ENCODE measurements at places on chromosomes 5 and 9. TPM values are rescaled to one million over a fixed set of nuclear protein-coding genes. Genes with fewer than 3 reads are reported as not detected.

DNA sequence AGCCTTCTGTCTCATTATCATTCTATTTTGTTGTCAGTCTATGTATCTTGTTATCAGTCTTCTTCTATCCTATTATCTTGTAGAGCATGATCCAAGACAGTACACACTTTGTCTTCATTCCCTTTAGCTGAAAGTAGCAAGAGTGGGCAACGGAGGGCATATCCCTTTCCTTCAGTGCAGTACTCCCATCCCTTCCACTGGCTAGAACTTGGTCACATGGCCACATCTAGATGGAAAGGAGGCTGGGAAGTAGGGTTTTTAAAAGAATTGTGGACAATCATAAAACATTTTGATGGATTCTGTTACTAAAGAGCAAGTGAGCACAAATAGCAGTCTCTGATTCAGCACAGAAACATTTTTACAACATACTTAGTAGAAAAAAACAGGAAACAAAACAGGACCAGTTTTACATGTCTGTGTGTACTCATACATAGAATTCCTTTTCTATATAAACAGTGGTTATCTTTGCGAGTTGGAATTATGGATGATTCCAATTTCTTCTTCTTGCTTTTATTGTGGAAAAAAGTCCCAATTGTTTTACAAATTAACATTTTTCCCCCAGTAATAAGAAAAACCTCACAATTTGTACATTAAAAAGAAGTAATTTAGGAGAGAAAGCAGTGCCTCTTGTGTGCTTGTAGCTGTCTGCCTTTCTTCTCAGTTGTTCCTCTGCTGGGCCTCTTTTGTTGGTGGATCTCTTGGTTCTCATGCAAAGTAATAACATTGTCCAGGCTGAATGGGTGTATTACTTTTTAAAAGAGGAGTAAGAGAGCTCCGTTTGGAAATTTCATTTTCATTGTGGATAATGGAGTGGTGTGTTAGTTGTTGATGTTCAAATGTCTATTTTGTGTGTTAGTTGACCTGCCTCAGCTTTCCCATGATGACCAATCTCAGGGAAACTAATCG, 410.9 kb upstream of the TRPC7 start:
- peak; percentile 31 for DNase-seq
- H3K36me3 ChIP-seq, result no peaks in the 10 kb centered on the region
- no peak overlapping the region for H3K4me3 ChIP-seq

DNA sequence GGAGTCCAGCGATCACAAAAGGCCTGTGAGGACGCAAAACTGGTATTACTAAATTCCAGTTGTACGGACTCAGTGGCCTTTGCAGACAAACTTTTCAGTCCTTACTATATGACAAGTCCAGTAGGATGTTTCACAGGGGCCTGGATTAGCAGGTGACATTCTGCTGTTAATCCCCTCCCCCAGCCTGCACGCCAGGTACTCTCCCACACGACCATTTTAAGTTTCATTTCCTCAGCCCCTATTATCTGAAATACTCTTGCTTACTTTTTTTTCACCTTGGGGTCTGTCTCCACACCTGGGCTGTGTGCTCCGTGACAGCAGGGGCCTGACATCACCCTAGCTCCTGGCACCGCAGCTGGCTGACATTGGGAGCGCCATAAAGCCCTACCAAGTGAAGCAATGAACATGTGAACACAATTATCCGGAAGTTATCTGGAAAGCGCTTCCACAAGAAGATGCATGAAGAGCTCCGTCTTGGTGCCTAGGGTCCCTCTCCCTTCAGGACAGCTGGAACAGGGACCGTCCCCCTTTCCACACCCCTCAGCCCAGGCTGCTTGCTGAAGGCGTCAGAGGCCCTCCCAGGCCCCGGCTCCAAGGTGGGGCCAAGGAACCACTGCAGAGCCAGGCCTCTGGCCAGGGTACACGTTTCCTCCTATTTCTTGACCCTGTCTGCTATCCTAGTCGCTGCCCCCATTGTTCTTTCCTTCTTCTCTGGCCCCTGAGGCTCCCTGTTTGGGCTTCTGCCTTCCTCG, 39.7 kb upstream of the ZNF622 start:
- H3K36me3 ChIP-seq, result no peaks in the 10 kb centered on the region
- H3K4me3 ChIP-seq, result no peak overlapping the region
- no peaks in the 10 kb centered on the region for H3K4me1 ChIP-seq
- no peak overlapping the region for H3K27ac ChIP-seq

DNA sequence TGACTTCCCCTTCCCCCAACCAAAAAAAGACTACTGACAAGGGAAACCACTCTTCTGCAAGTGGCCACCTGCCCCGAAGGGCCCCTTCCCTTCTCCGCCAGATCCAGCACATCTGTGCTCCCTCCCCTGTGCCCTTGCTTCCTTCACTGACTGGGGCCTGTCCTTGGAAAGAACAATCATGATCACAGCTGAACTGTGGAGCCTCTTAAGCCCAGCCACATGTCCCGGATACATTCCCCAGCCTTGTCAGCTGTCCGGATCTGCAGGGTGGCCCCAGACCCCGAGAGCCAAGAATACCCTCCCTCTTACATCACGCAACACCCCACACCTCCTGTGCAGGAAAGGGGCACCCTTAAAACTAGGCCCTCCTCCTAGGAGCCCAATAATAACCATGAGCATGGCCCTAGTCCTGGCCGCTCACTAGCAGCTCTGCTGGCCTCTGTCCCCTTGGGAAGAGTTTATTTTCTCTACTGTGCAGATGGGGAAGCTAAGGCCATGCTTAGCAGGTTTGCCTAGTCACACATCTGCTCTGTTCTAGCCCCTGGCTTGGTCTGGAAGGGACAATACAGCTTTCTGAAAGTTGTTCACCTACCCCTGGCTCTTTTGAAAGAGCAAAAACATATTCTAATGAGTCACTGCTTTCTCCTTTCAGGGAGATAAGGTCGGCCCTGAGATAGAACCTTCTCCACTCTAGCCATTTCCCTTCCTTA, 3.8 kb downstream of the SPRY4 start:
- peak; percentile 40 for DNase-seq
- peak overlapping the region; percentile 72 for H3K27ac ChIP-seq
- H3K4me1 ChIP-seq, result peaks cover 21% of the 10 kb centered on the region
- H3K36me3 ChIP-seq, result no peaks in the 10 kb centered on the region
- H3K4me3 ChIP-seq, result peak overlapping the region; percentile 74

DNA sequence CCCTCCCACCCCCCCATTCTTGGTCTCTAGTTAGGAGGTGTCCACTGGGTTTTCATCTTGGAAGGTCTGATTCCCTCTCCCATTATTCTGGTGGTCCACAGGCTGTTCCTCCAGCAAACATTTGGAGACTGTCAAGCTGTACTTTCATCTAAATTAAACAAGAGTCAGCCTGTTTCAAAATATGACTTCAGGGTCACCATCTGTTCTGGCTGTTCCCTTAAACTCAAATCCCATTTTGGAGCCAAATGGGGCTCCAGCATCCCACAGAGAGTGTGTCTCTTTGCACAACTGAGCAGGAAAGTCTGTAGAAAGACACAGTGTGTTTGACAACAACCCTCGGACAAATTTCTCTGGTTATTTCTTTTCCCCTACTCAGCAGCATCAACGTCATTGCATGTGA, 20.5 kb downstream of the COL15A1 start:
- no peak overlapping the region for H3K4me3 ChIP-seq
- no peaks in the 10 kb centered on the region for H3K36me3 ChIP-seq
- H3K4me1 ChIP-seq, result peaks cover 24% of the 10 kb centered on the region
- H3K27me3 ChIP-seq, result no peaks in the 10 kb centered on the region
- H3K27ac ChIP-seq, result no peak overlapping the region

- H3K27me3 ChIP-seq, result peaks cover 2% of the 10 kb centered on the region
- no peaks in the 10 kb centered on the region for H3K4me1 ChIP-seq
- no peak for DNase-seq
Observed at GRCh38 chr5:56705217-56705616, 110.1 kb upstream of the MAP3K1 start.

DNA sequence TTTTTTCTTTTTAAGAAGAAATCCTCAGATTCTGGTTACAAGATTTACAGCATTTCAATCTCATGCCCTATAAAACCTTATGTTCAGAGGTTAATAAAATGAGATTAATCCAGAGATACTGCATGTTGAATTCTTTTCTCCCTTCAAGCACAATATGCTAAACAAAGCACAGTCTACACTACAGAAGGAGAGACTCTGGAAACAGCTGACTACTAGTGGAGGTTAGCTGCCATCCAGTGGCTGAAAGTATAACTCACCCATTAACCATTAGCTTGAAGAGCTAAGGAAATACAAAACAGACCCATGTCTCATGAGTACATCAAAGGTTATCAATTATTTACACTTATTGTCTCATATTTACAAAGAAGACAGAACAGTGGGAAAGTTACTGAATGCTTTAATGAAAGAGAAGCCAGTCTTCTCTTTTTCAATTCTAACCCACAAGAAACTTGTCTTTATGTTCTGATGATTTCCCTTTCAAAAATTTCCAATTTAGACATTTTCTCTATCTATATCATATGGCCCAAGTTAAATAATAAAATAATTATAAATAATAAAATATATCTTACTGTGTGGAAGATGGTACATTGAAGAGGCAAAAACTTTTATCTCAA, 12.7 kb upstream of the DNAH5 start:
- H3K36me3 ChIP-seq, result no peaks in the 10 kb centered on the region
- no peak overlapping the region for H3K27ac ChIP-seq
- no peaks in the 10 kb centered on the region for H3K4me1 ChIP-seq
- no peaks in the 10 kb centered on the region for H3K27me3 ChIP-seq

DNA sequence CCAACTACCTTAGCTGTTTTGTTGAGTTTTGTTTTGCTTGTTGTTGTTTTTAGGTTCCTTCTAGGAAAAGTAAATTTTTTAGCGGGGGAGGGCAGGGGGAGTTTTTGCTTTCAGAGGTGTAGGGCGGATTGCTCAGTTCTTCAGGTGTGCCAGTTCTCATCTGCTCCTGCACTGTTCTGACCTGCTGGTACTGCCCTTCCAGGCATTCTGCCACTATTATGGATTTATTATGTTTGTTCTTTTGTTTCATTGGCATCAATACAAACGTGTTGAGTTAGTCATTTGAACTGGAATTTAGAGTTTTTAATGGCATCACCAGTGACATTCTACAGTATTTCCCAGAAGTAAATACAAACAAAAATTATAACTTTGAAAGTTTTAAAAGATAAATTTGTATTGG, 26.0 kb downstream of the ERCC6L2 start:
- H3K27me3 ChIP-seq, result no peaks in the 10 kb centered on the region
- no peak for DNase-seq
- H3K27ac ChIP-seq, result no peak overlapping the region
- H3K4me1 ChIP-seq, result no peaks in the 10 kb centered on the region
- H3K4me3 ChIP-seq, result no peak overlapping the region

DNA sequence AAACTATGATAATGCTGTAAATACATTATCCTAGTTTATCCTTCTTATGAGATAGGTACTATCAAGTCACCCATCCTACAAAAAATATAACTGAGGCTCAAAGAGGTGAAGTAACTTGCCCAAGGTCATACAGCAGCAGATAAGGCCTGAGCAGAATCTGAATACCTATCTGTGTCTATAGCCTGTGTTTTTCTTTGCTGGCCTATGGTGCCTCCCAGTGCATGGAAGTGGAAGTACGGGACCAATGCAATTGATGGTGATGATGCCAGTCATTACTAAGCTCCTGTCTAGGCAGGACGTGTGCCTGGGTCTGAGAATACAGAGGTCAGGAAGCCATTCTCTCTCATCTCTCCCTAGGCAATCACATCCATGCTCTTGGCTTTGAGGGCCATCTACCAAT, 67.8 kb downstream of the FAT2 start:
- no peaks in the 10 kb centered on the region for H3K4me1 ChIP-seq
- H3K27me3 ChIP-seq, result no peaks in the 10 kb centered on the region
- H3K27ac ChIP-seq, result no peak overlapping the region
- H3K36me3 ChIP-seq, result no peaks in the 10 kb centered on the region
- peak; percentile 36 for DNase-seq

DNA sequence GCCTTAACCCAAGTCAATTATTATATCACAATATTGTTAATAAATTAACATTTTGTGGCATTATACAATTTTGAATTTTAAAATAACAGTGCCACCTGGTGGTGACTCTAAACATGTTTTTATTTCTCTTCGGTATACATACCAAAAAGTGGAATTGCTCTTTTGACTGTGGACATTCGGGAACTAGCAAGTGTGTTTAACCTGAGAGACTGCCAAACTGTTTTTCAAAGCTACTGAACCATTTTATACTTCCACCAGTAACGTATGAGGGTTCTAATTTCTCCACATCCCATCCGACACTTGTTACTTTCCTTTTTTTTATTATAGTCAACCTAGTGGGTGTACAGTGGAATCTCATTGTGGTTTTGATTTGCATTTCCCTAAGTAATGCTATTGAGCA, 18.3 kb upstream of the HSDL2 start:
- H3K4me3 ChIP-seq, result no peak overlapping the region
- H3K27ac ChIP-seq, result no peak overlapping the region
- H3K4me1 ChIP-seq, result peaks cover 2% of the 10 kb centered on the region
- peak; percentile 70 for DNase-seq
- H3K27me3 ChIP-seq, result no peaks in the 10 kb centered on the region

- no peak overlapping the region for H3K27ac ChIP-seq
- no peaks in the 10 kb centered on the region for H3K27me3 ChIP-seq
- H3K4me1 ChIP-seq, result no peaks in the 10 kb centered on the region
- DNase-seq, result peak; percentile 59
- H3K36me3 ChIP-seq, result no peaks in the 10 kb centered on the region
- H3K4me3 ChIP-seq, result no peak overlapping the region
Observed at GRCh38 chr5:111792471-111793058, 35.6 kb upstream of the NREP start.

DNA sequence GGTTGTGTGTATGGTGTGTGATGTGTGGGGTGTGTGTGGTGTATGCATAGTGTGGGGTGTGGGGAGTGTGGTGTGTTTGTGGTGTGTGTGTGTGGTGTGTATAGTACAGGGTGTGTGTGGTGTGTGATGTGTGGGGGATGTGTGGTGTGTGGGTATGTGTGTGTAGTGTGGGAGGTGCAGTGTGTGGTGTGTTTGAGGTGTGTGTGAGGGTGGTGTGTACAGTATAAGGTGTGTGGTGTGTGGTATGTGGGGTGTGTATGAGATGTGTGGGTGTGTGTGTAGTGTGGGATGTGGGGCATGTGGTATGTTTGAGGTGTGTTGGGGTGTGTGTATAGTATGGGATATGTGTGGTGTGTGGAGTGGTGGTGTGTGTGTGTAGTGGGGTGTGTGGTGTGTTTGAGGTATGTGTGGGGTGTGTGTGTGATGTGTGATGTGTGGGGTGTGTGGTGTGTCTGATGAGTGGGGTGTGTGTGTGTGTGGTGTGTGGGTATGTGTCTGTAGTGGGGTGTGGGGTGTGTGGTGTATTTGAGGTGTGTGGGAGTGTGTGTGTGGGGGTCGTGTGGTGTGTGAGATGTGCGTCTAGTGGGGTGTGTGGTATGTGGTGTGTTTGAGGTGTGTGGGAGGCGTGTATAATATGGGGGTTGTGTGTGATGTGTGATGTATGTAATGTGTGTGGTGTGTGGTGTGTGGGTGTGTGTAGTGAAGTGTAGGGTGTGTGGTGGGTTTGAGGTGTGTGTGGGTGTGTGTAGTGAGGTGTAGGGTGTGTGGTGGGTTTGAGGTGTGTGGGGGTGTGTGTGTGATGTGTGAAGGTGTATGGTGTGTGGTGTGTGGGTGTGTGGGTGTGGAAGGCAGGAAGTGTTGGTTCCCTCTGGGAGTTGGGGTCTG, 8.6 kb downstream of the ECSCR start:
- no peak overlapping the region for H3K27ac ChIP-seq
- DNase-seq, result no peak
- no peak overlapping the region for H3K4me3 ChIP-seq
- no peaks in the 10 kb centered on the region for H3K4me1 ChIP-seq

Gene SYK
- total RNA-seq, result not detected

Gene SLC44A1
- 36.2 TPM for total RNA-seq

Gene KLHL3
- 2.3 TPM for total RNA-seq

All from fibroblast of lung (primary cell).